ENCODE measurements at places on chromosomes 3 and 15. TPM values are rescaled to one million over a fixed set of nuclear protein-coding genes. Genes with fewer than 3 reads are reported as not detected.

Gene GATA2
- 1.7 TPM for total RNA-seq

Gene GRK7
- under 0.01 TPM for total RNA-seq

Gene NKTR
- total RNA-seq, result 34.3 TPM

Gene WNT7A
- total RNA-seq, result not detected

Gene SCAANT1
- not detected for total RNA-seq

Gene ATP11B
- 32.6 TPM for total RNA-seq

Gene PARP15
- under 0.01 TPM for total RNA-seq
